ENCODE measurements at places on chromosomes 12 and 14.

DNA sequence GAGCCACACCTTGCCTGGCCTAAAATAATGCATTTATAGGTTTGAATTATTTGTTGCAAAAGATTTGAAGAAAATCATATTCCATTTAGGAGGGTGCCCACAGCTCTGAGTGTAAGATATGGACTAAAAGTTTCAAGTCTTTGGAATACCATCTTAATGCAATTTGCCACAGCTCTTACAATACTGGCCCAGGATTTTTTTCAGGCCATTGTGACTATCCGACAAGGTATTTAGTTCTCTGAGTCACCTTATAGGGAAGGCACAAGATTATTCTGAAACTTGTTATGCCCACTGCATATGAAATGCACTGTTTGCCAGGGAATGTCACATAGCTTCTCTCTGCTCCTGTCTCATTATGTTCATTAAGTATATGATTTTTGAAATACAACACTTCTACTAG is 29.6 kb upstream of the SLC6A13 start:
- DNase-seq: no peak

DNA sequence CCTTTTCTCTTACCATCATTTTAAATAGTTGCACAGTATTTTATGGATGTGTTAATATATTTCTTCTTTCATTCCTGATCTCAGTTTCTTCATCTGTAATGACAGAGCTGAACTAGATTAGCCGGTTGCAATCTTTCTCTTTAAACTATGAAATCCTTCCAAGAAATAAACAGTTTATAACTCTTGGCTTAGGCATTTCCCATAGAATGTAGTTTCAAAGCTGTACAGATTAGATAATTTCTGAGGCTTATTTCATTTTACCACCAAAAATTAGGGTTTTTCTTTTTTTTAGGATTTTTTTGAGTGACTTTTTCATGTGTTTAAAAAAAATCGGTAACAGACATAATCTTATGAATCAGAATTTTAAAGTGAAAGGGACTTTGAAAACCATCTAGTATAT is 144.0 kb downstream of the RAD51B start:
- DNase-seq: no peak

- no peak for DNase-seq
These were observed 47.3 kb downstream of the ELK3 start for GRCh38 chr12:96241431-96241830.

DNA sequence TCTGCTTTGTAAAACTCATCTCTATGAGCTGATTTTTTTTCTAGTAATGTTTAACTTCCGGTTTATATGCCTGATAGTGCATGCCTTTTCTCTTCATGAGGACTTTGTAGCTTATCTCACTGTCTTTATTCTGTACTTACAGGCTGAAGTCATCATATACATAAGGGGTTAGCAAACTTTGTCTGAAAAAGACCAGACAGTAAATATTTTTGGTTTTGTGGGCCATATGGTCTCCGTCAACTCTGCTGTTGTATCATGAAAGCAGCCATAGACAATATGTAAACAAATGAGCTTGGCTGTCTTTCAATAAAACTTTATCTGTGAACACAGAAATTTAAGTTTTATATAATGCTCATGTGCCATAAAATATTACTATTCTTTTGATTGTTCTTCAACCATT is 172.1 kb downstream of the GXYLT1 start:
- no peak for DNase-seq

- DNase-seq: no peak
These were observed 64.5 kb upstream of the STK38L start for GRCh38 chr12:27179400-27180214.

Data from CD4-positive, alpha-beta memory T cell (primary cell).